ENCODE measurements at places on chromosomes 6 and 20.

DNA sequence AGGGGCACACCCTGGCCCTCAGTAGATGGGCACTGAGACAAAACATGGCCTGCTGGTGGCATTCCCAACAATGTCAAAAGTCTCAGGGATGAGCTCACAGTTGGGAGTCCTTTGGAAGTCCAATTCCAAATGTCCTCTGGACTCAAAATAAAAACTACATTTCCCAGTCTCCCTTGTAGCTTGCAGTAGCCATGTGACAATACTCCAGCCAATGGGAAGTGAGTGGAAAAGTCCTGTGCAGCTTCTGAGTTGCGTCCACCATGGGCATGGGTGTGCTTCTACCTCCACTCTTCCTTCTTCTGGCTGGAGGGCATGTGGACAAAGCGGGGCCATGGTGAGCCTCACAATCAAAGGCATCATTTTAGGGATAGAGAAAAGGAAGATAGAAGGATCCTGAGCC, 5.8 kb upstream of the ADAM33 start:
- DNase-seq = no peak

- no peak for DNase-seq
Measured at GRCh38 chr6:79632580-79632979, 1.5 kb downstream of the SH3BGRL2 start.

GRCh38 chr6:43911354-43912115, 141.5 kb downstream of the VEGFA start:
- DNase-seq = no peak

- DNase-seq = no peak
Measured at GRCh38 chr6:12482386-12483375, 192.5 kb downstream of the EDN1 start.

- no peak for DNase-seq
Measured at GRCh38 chr6:166926748-166927147, 29.6 kb downstream of the RNASET2 start.

- no peak for DNase-seq
Measured at GRCh38 chr6:118400098-118400497, 148.0 kb upstream of the PLN start.

- DNase-seq = no peak
Measured at GRCh38 chr6:15441981-15442380, 196.1 kb downstream of the JARID2 start.

- no peak for DNase-seq
Measured at GRCh38 chr20:37943501-37944455, 40.9 kb downstream of the VSTM2L start.

DNA sequence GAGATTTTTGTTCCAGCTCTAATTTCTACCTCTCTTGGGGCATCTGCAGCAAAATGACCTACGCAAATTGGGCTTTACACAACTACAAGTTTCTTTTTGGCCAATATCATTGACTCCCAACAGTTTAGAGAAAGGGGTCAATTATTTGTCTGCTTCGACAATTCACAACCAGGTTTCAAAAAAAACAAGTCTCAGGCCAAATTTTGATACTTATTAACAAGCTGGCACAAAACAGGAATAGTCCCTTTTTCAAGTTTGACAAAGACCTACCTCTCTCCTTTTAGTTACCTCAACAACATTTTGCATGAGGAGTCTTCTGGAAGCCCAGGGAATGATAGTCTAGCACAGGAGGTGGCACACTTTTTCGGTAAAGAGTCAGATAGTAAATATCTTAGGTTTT, 97.9 kb upstream of the TSHZ2 start:
- no peak for DNase-seq

DNA sequence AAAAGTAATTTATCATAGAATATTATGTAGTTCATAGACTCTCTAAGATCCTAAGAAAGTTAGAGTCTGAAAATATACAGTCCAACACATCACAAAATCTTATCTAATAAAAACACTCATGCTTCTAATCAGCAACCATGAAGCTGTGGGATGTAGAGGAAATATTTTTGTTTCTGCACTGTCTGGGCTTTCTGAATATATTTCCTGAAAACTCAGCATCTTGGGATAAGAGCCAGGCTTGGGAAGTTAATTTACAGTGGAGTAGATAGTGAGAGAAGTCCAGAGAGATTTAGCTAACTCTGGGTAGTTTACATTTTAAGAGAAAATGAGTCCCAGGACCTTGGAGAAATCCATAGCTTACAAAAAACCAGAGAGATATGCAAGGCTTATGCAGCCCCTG, 150.4 kb upstream of the BMP5 start:
- DNase-seq = no peak

- DNase-seq = no peak
Measured at GRCh38 chr6:122994256-122994655, 1.8 kb upstream of the CLVS2 start.

DNA sequence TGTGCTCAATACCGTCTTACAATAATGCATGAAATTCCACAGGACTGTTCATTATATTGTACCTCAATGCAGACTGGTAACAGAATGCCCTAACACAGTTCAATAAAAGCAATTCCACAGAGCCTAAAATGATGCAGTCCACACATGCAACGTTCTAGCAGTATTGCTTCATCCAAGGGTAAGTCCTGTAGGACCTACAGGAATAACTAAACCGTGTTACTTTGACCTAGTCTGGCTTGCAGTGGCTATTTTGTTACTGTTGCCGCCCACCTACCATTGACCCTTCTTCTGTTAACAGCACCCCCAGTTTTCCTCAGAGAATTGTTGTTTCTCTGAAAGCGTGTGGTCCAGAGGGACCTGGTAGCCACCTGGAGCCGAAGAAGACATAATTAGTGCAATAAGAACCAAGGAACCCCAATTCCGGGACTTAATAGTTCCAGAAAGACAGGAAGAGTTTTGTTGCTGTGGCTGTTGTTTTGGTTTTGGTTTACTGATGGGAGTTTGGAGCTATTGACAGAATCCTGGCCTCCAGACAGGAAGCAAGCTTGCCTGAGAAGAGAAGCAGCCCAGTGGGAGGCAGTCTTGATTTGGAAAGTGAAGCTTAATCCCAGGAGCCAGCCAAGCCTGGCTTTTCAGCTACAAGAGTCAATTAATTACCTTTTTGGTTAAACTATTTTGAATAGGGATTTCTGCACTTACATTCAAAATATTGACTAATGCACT, 91.3 kb downstream of the FRK start:
- DNase-seq = no peak

GRCh38 chr6:12950976-12951375, 234.4 kb downstream of the PHACTR1 start:
- DNase-seq = no peak

DNA sequence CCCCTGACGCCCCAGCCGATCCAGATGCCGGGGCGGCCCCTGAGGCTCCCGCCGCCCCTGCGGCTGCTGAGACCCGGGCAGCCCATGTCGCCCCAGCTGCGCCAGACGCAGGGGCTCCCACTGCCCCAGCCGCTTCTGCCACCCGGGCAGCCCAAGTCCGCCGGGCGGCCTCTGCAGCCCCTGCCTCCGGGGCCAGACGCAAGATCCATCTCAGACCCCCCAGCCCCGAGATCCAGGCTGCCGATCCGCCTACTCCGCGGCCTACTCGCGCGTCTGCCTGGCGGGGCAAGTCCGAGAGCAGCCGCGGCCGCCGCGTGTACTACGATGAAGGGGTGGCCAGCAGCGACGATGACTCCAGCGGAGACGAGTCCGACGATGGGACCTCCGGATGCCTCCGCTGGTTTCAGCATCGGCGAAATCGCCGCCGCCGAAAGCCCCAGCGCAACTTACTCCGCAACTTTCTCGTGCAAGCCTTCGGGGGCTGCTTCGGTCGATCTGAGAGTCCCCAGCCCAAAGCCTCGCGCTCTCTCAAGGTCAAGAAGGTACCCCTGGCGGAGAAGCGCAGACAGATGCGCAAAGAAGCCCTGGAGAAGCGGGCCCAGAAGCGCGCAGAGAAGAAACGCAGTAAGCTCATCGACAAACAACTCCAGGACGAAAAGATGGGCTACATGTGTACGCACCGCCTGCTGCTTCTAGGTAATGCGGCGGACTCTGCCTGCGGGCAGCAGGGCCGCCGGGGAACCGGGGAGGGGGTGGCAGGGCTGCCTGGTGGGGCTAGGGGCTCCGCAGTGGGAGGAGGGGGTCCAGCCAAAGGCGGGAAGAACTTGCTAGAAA, 2.3 kb downstream of the GNAS start:
- DNase-seq = no peak

DNA sequence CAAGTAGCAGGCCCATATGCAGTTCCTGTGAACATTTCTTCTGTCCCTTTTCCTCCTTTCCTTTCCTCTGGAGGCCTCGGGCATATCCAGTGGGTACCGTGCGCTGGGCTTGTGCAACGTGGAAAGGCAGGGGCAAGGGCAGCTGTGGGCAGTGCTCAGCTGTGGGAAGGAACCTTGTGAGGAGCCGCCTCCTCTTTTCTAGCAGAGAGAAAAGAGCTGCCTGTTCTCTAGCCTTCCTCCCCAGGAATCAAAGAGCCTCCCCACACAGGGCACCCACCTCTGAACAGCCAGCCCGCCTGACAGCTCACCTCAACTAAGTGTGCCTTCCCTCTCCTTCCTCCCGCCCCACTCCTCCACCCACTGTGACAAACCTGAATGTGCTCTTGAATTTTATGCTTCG, 143.3 kb upstream of the HDDC2 start:
- no peak for DNase-seq

- no peak for DNase-seq
Measured at GRCh38 chr20:50027611-50028105, 44.9 kb downstream of the SNAI1 start.

DNA sequence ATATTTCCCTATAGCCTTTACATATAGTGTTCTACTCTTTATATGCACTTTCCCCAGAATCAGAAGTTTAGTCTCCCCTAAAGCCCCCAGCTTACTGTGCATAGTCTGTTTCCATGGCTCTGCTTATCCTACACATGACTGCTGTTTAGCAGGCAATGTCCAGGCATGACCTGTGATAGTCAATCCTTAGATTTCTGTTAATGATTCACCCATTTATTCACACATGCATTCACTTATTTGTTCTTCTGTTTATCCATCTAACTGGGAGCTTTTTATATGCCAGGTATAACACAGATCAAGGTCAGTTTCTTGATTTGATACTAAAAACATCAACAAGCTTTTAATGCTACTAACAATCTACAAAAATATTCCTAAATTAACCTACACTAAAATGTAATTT, 300.8 kb downstream of the PHF3 start:
- no peak for DNase-seq

- DNase-seq = no peak
Measured at GRCh38 chr6:52511572-52512151, 65.2 kb downstream of the TRAM2 start.

- DNase-seq = no peak
Measured at GRCh38 chr6:13292774-13293173, 35.6 kb downstream of the TBC1D7 start.

DNA sequence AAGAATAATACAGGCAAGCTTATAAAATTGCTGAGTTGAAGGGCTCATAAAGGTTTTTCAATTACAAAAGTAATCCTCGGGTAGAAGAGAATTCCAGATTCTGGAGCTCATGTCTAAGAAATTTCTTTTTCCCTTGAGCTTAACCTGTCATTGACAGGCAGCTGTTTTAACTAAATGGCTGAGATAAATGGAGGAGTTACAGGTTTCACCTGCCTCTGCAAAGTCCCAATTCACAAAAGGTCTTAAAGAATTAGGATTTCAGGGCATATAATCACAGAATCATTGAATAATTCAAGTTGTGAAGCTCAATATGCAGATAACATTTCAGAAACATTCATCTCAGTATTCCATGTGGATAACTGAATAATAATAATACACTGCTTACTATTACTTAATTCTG, 660.1 kb upstream of the NRSN1 start:
- DNase-seq = no peak

GRCh38 chr6:6438286-6438685, 117.8 kb upstream of the F13A1 start:
- no peak for DNase-seq

DNA sequence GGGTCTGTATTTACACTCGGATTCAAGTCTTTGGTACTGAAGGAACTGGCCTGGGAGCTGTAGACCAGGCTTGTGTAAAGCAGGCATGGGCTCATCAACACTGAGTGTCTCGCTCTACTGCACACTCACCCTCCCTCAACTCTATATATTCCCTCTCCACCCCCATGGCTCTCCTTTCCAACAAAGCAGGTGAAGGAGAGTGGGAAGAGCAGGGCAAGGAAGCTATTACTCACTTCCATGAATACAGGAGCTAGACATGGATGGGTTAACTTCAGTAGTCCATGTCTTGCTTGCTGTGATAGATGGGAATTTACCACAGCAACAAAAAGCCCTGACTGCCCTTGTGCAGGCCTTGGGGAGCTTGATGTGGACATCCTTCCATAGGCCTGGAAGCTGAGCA, 20.7 kb upstream of the SLC2A12 start:
- no peak for DNase-seq

- DNase-seq = no peak
Measured at GRCh38 chr6:157481189-157481864, 100.3 kb downstream of the ZDHHC14 start.

DNA sequence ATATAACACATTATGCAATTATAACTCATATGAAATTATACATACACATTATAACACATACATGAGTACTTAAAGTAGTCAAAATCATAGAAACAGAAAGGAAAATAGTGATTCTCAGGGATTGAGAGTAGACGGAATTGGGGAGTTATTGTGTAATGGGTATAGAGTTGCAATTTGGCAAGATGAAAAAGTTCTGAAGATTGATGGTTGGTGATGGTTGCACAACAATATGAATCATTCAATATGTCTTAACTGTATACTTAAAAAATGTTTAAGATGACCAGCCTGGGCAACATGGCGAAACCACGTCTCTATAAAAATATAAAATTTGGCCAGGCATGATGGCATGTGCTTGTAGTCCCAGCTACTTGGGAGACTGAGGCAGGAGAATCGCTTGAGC, 372.7 kb downstream of the CDKAL1 start:
- DNase-seq = no peak

- DNase-seq = peak; percentile 48
Measured at GRCh38 chr6:32194825-32195651, 2.6 kb upstream of the GPSM3 start.

DNA sequence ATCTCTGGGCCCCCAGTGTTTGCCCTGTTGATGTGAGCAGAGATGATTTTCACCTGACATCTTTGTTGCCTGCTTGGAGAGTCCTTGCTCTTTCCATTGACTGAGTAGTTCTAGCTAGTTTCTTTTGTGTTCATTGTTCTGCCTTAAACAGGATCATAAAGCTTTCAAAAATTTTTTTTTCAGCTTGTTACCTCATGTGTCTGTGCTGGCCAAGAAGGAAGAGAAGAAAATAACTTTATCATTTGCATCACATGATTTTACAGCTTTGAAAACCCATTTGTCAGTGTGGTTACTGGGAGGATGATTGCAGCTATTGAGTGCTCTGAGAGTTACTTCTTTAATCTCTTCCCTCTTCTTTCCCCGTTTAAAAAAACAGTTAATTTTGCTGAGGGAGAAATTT, 16.0 kb downstream of the FOXO3 start:
- no peak for DNase-seq

- peak; percentile 83 for DNase-seq
Measured at GRCh38 chr6:89952686-89953085, 58.4 kb downstream of the GJA10 start.

Data from CD4-positive, alpha-beta T cell treated with Interleukin-4 for 4 hours (primary cell).